NCI-H1105 (cell line): ENCODE measurements at places on chromosomes 13 and 19.

GRCh38 chr13:60758637-60759036 is 361.6 kb downstream of the TDRD3 start:
- DNase-seq = no peak

GRCh38 chr13:29963089-29963488 is 112.7 kb upstream of the UBL3 start:
- DNase-seq = no peak

DNA sequence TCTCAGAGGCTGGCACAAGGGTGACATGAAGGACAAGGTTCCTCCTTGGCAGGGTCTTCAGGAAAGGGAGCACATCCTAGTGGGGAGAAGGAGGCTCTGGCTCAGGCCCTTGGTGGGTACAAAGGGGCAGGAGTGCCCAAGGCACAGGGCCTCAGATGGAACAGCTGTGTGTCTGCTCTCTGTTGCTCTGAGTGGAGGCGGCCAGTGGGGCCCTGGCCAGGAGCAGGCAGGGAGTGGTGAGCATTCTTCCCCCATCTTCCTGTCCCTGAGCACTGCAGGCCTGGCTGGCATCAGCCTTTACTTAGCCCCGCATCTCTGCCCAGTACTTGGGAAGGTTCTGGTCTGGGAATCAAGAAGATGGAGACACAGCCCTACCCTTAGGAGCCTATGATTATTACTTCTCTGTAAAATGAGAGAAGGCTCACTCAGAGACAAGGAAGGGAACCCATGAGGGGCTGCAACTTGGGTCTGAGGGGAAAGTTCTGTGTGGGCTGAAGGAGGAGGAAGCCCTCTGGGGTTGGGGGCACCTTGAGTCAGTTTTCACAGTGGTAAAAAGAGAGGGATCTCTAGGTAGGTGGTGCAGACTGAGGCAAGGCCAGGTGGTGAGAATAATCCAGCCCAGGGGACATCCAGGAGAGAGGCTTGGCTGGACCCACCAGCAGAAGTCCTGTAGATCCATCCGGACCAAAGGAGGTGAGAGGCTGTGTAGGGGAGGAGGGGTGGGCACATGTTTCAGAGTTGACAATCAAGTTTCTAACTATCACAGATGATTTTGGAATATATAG is 173.5 kb downstream of the TSHZ3 start:
- no peak for DNase-seq

- no peak for DNase-seq
These were observed 7.2 kb downstream of the AXL start for GRCh38 chr19:41226053-41226873.

- no peak for DNase-seq
These were observed 75.1 kb downstream of the COL4A2 start for GRCh38 chr13:110382229-110382628.

DNA sequence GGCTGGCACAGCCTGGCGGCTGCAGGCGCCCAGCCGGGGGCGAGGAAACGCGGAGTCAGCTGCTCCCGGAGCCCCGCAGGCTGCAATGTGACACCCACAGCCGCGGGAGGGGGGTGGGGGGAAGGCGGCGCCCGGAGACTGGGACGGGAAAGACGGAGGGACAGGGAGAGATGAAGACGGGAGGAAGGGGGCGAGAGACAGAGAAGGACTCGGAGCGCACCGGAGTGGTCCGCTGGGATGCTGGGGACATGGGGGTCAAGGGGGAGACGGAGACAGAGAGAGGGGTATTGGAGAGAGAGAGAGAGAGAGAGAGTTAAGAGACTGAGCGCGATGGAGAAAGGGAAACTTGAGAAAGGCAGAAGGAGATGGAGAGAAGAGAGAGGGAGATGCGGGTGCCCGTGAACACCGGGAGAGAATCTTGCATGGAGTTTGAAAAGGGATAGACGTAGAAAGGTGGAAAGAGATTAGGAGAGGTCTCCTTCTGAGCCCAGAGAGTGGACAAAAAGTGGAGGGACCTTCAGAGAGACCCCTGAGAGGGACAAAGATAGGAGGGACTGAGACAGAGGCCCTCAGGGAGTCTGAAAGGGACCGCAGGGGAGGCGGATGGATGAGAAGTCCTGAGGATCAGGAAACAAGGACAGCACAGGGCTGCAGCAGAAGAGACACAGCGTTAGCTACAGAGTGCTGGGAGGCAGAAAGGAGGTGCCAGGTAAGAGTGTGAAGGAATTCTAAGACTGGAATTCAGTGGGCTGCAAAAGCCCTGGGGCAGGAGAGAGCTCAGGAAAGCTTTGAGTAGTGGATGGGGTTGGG is 1.0 kb downstream of the SCN1B start:
- no peak for DNase-seq

- DNase-seq = no peak
These were observed 8.6 kb downstream of the PLPPR2 start for GRCh38 chr19:11363881-11364280.

DNA sequence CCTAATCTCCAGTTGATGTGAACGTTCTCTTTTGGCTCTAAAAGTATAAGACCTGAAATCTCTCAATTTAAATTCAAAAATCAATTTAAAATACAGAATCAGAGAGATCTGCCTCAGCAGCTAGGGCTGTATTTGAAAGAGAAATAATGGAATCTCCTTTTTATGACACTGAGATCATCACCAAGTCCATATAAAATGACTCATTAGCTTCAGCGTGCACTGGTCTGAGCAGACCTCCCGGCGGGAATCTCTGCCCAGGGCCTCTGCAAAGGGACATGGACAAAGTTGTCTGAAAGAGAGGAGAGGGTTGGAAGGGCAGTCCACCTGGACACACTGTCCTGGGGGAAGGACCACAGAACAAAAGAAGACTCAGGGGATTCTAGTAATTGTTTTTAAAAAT is 855.6 kb downstream of the EFNB2 start:
- DNase-seq = no peak

DNA sequence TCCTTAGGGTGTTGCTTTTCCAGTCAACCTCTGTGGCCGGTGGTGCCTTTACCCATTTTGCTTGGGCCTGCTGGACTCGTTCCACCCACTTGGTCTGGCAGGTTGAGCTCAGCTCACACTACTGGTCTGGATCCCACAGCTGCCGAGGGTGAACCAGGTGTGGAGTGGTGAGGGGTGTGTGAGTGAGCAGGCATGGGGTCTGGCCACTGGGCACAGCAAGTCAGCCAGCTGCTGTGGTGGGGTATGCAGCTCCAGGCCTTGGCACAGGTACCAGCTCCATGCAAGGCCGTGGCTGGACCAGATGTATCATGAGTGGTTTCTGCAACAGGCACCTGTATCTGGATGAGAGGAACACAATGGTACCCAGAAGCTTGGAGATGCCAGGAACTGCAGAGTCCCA is 277.6 kb upstream of the KLHL1 start:
- no peak for DNase-seq

- DNase-seq = no peak
These were observed 2.1 kb upstream of the HAMP start for GRCh38 chr19:35279985-35280821.

- DNase-seq = no peak
These were observed 677 bp downstream of the TGDS start for GRCh38 chr13:94595001-94595949.

DNA sequence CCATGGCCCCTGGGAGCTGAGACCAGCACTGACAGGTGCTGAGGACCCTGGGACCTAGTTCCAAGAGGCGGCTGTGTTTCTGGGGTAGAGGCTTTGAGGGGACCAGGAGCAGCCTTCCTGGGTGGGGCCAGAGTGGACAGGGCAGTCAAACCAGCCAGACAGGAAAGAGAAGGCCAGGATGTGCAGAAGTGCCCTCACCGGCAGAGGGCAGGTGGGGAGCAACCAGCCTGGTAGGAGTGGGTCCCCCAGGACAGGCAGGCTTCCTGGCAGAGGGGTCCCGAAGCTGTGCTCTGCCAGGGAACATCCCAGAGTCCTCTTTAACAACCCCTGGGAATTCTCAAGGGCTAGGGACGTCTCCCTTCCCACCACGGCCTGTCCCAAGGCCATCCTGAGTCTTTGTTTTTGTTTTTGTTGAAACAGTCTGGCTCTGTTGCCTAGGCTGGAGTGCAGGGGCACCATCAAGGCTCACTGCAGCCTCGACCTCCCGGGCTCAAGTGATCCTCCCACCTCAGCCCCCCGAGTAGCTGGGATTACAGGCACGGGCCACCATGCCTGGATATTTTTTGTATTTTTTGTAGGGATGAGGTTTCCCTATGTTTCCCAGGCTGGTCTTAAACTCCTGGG is 3.0 kb upstream of the HIPK4 start:
- DNase-seq = no peak

DNA sequence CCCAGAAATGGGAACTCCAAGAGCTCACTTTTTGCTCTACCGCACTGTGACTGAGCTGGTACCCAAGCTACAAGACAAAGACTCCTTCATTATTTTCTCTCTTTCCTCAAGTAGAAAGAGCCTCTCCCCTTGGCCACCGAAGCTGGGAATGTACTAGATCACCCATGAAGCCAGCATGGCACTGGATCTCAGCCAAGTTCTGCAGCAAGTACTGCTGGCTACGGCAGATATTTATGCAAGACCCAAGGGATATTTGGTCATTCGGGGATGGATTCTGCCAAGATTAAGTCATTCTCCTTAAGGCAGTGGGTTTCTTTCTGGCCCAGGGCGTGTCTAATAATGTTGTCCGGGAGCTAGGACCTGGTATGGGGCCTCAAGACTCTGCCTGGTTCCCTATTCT is 633.5 kb downstream of the SLITRK1 start:
- DNase-seq = no peak

- DNase-seq = no peak
These were observed 260.8 kb downstream of the EFNB2 start for GRCh38 chr13:106274551-106275203.

GRCh38 chr13:23510544-23510916 is 59.7 kb upstream of the TNFRSF19 start:
- no peak for DNase-seq

GRCh38 chr13:96662036-96662435 is 332.2 kb downstream of the OXGR1 start:
- no peak for DNase-seq

GRCh38 chr19:18119717-18120105 is 22.1 kb downstream of the MAST3 start:
- no peak for DNase-seq

GRCh38 chr19:6724631-6725492 is 4.4 kb upstream of the C3 start:
- DNase-seq = no peak

DNA sequence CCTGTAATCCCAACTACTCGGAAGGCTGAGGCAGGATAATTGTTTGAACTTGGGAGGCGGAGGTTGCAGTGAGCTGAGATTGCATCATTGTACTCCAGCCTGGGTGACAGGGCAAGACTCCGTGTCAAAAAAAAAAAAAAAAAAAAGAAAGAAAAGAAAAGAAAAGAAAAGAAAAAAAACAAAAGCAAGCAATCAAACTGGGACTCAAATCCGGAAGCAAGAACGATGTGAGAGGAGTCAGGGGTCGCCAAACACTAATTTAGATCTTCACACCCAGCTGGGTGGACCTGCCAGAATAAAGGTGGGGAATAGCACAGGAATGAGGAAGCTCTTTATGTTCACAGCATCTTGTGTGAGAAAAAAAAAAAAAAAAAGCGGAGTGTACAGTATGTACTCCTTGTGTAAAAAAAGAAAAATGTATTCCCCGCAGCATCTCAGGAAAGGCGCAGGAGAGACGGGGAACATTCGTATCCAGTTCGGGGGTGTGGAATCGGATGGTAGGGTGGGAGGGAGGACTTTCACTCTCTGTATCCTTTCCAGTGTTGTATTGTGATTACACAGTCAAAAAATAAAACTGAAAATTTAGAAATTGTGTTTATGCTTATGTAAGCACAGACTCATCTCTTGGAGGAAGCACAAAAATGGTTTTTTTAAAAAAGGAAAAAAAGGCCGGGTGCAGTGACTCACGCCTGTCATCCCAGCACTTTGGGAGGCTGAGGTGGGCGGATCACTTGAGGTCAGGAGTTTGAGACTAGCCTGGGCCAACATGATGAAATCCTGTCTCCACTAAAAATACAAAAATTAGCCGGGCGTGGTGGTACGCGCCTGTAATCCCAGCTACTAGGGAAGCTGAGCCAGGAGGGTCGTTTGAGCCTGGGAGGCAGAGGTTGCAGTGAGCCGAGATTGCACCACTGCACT is 7.6 kb downstream of the DNAJB1 start:
- DNase-seq = no peak

DNA sequence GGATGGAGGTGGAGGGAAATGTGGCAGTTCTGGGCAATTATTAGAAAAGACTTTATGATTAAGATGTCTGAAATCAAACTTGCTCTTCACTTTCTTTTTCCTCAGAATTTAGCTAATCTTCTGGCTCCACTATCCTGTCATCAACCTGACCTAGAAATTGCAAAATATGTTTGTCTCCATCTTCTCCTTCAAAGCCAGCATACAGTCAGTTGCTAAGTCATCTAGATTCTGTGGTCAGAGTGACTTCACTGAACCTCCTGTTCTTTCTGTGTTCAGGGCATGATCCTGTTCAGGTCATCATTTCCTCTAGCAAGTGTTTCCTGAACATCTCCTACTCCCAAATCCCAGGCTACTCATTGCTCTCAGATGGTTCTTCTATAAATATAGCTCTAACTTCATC is 10.8 kb upstream of the CCNA1 start:
- DNase-seq = no peak

GRCh38 chr19:4576016-4576933 is 16.8 kb upstream of the SEMA6B start:
- no peak for DNase-seq

GRCh38 chr19:45638930-45639729 is at the start of gene EML2:
EML2 (minus strand) TSS chr19:45639397; CDS start chr19:45639376, 21 bp downstream.
- DNase-seq = no peak

DNA sequence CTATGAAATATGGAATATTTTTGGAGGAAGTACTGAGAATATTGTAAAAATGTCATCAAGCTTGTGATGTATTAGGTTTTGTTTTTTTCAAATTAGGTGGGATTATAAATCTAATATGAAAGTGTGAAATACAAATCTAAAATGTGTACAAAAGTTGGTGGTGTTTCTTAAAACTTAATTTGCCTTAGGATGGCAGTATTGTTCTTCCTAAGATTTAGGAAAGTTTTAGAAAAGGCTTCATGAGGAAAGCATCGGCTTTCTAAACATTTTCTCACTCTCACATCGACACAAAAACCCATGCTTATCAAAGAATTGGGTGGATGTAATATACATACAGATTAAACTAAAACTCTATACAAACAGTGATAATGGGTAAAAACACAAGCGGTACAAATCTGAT is 972.0 kb upstream of the PCDH20 start:
- DNase-seq = no peak

- DNase-seq = no peak
These were observed 58.0 kb upstream of the PDCD5 start for GRCh38 chr19:32522967-32523366.

GRCh38 chr19:23116802-23117571 is at the start of gene ZNF730:
ZNF730 (plus strand) TSS chr19:23117025; CDS start chr19:23117174, 149 bp downstream.
- peak; percentile 40 for DNase-seq
